ENCODE measurements at places on chromosomes 16 and 17.

GRCh38 chr17:55479903-55480302 is 31.3 kb downstream of the SMIM36 start:
- DNase-seq: no peak

GRCh38 chr17:57328109-57328882 is 72.0 kb downstream of the MSI2 start:
- DNase-seq: no peak

GRCh38 chr17:9150446-9151090 is 129.3 kb downstream of the NTN1 start:
- DNase-seq: no peak

GRCh38 chr17:82595893-82596292 is 52.4 kb downstream of the WDR45B start:
- DNase-seq: no peak

- no peak for DNase-seq
Measured at GRCh38 chr16:12207939-12208338, 231.4 kb downstream of the SNX29 start.

- DNase-seq: no peak
Measured at GRCh38 chr17:32020943-32021614, 13.9 kb downstream of the LRRC37B start.

- DNase-seq: no peak
Measured at GRCh38 chr16:84087466-84088151, 29.1 kb downstream of the MBTPS1 start.

- DNase-seq: no peak
Measured at GRCh38 chr17:31425282-31426040, 34.0 kb downstream of the RAB11FIP4 start.
